ENCODE measurements at places on chromosomes 16 and 17.

- no peak for DNase-seq
Measured at GRCh38 chr16:49782405-49782804, 73.5 kb downstream of the ZNF423 start.

- DNase-seq, result no peak
Measured at GRCh38 chr17:14741491-14741890, 440.6 kb downstream of the HS3ST3B1 start.

GRCh38 chr17:2232244-2232638 is 71.3 kb downstream of the SMG6 start:
- DNase-seq, result no peak

DNA sequence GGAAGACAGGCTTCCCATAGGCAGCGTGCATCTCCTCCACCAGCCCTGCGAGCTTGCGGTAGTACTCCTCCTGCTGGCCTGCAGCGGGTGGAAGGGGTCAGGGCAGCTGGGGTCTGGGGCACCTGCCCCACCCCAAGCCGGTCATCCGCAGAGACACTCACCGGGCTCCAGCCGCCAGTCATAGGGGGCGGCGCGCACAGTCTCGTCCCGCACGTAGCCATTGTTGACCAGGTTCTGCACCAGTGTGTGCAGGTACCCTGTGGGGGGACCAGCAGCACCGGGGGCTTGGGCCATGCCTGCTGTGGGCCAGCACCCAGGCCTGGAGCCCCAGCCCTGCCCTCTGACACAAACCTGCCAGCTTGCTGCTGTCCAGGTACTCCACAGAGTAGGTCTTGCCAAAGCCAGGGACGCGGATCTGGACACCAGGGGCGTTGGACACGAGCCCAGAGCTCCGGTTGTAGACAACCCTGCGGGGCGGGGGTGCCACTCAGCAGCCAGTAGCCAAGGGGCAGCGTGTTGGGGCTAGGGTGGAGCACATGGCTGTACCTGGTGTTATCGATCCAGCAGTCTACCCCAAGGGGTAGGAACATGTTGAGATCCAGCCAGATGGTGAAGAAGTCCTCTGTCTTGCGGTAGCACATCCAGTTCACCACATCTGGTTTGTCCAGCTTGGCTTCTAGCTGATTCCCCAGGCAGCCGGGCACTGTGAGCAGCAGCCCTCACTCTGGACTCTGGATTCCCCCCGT is 1.2 kb downstream of the LCAT start:
- DNase-seq, result no peak

- DNase-seq, result no peak
Measured at GRCh38 chr16:88770461-88771293, 14.3 kb downstream of the PIEZO1 start.

DNA sequence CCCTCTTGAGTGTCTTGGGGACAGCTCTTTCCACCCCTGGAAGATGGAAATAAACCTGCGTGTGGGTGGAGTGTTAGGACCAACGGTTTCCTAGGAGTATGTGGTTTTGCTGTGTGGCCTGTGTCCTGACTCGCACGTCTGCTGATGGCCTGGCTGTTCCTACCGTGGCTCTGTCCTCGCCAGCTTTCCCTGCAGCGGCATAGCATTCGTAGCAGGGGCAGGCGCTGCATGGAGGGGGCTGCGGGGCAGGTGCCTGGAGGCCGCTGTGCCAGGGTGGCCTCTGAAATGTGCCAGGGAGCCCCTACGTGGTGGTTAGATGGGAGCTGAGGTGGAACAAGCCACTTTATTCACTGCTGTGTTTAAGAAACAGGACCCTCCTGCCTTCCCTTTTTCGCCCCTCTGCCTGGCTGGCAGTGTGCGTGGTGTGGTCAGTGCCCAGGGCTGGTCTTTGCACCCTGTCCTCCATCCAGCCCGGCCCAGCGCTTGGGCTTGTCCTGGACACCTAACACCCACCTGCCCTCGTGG is 10.6 kb downstream of the SLC16A3 start:
- DNase-seq, result no peak

DNA sequence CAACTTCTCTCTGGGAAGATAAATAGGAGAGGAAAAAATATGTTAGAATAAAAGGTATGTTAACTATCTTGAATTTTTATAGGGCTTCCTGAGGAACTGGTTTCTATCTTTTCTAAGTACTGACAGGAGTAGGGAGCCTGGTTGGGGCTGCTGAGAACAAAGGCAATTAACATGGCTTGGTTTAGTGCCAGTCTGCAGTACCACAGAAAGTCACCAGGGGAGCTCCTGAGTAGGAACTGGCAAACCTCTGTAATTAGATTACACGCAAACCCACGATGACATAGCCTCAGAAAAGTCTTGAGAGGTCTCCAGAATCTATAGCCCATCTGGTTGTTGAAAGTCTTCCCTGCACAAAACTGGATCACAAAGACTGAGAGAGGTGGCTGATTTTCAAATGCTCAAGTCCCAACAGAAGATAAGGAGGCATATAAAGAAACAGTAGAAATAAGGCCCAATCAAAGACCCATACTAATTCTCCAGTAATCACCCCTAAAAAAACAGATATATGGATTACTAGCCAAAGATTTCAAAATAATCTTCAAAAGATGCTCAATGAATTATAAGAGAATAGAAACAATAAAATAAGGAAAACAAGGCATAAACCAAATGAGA is 11.7 kb upstream of the CNTNAP4 start:
- DNase-seq, result no peak

DNA sequence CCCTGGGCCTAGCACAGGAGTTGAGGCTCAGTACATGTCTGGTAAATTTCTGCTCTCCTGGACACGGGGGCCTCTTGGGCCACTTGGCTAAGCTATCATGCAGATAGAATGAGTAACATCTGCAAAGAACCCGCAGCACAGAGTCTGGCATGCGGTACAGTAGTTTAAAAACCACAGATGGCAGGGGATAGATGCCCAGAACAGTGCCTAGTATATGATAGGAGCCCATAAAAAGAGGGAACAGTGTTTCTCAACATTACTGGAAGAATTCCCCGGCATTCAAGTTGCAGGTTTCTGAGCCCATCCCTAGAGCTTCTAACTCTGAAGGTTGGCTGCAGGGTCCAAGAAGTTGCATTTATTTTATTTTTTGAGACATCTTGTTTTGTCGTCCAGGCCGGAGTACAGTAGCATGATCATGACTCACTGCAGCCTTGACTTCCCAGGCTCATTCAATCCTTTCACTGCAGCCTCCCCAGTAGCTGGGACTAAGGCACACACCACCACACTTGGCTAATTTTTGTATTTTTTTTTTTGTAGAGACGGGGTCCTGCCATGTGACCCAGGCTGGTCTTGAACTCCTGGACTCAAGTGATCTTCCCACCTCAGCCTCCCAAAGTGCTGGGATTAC is 5.8 kb downstream of the CDIPT start:
- no peak for DNase-seq

GRCh38 chr16:56776562-56776961 is 46.6 kb downstream of the NUP93 start:
- no peak for DNase-seq

GRCh38 chr16:1146409-1146808 is 6.5 kb upstream of the CACNA1H start:
- DNase-seq, result no peak

DNA sequence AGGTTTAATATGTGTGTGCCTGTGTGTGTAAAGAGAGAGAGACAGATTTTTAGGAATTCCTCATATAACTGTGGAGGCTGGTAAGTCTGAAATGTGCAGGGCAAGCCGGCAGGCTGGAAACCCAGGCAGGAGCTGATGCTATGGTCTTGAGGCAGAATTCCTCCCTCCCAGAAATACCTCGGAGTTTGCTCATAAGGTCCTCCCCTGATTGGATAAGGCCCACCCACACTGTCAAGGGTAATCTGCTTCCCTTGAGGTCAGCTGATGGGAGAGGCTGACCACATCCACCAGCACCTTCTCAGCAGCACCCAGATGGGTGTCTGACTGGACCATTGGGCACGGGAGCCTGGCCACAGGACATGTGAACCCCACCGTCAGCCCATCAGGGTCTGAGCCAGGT is 42.4 kb downstream of the C16orf95 start:
- DNase-seq, result no peak

DNA sequence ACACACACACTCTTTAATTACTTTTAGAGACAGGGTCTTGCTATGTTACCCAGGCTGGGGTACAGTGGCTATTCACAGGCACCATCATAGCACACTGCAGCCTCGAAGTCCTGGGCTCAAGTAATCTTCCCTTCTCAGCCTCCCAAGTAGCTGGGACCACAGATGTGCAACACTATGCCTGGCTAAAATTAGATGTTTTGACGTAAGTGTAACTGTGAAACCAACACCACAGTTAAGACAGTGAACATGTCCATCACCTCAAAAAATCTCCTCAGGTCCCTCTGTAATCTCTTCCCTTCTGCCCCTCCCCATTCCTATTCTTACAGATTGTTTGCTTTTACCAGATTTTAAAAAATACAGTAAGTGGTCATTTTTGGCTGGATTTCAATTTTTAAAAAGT is 66.7 kb downstream of the RPGRIP1L start:
- DNase-seq, result no peak

- no peak for DNase-seq
Measured at GRCh38 chr17:65496801-65497200, 64.6 kb downstream of the AXIN2 start.

GRCh38 chr17:8921147-8921546 is 44.4 kb downstream of the PIK3R5 start:
- no peak for DNase-seq

GRCh38 chr17:78375401-78376151 is 2.9 kb upstream of the PGS1 start:
- DNase-seq, result no peak

DNA sequence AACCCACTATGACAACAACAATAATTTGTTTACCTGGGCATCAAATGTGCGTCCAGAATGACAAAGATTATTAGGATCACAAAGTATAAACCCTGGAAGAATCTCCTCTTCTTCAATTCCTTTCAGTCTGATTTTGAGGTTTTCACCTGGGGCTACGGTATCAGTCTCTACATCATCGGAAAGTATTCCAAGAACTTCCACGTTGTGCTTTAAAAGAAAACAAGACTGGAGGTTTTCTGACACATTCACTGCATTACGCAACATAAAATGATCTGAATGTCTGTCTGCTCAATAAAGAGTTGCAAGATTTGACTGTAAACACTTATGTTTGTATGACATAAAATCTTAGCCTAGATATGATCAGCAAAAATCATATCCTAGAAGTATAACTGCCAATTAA is 26.0 kb upstream of the RSL1D1 start:
- DNase-seq, result no peak

DNA sequence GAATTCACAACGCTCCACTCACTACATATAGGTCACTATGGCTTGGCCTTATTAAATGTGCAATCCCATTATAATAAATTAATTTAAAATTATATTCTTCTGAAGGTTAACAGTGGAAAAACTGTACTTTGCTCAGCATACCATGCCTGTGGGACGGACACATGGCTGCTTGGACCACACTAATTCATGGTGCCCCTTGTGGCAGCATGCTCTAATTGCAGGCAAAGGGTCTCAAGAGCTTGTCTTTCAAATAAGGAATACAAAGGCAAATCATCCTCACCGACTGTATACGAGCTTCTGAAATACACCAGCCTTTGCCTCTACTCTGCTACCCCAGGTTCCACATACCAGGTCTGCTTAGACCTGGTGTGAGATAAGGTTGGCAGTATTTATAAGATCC is 11.7 kb downstream of the SMPD3 start:
- no peak for DNase-seq

DNA sequence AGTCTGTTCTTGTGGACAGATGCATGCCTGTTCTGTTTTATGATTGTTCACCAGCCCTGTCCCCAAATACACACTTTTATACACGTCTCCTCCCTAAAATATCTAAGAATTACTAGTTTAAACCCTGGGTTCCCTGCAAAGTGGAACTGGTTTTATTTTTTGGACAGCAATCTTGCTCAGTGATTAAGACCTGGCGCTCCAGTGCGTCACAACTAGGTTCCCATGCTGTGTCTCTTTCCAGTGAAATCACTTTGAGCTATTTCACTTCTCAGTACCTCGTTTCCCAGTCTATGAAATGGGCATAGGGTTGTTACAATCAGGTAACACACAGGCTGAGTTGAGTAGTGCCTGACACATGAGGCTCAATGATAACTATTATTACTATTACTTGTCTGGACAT is 1.1 kb downstream of the CEP20 start:
- no peak for DNase-seq

GRCh38 chr17:20122254-20122879 is 113.2 kb downstream of the SPECC1 start:
- DNase-seq, result no peak

GRCh38 chr17:76612977-76613851 is 27.6 kb upstream of the ST6GALNAC2 start:
- DNase-seq, result no peak

DNA sequence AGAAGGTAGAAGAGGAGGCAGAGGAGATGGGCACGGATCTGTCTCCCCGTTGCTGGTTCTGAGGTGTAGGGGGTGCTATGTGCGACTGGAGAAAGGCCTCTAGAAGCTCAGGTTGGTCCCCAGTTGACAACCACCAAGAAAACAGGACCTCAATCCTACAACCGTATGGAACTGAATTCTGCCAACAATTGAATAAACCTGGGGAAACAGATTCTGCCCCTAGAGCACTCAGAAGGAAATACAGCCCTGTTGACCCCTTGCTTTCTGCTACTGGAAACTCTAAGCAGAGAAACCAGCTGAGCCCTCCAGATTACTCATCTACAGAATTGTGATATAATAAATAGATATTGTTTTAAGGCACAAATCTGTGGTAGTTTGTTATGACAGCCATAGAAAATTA is 313.0 kb upstream of the GOT2 start:
- DNase-seq, result no peak

DNA sequence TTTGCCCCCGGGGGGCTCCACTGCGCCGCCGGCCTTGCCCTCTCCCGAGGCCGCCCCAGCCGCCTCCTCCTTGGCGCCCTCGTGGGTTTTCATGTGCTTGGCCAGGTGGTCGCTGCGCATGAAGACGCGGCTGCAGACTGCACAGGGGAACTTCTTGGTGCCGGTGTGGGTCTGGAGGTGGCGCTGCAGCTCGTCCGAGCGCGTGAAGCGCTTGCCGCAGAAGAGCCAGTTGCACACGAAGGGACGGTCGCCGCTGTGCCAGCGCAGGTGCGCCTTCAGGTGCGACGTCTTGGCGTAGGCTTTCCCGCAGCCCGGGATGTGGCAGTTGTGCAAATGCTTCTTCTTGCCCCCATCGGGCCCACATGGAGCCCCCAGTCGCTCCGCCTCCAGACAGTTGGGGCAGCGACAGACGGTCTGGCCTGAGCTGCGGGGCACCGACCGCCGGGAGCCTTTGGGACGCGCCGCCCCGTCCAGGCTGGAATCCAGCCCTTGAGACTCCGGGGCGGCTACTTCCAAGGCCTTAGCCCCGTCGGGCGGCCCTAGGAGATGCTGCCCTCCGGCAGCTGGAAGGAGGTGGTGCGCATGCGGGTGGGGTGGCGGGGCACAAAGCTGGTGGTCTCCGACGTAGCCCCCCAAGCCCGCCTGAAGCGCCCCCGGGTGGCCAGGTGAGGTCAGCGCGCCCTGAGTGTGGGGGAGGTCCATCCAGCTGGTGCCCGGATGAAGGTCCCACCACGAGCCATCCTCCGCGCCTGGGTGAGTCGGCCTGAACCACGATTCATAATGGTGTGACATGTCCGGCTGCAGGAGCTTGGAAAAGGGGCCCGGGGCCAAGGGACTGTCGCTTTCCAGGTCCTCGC is 3.4 kb downstream of the SP6 start:
- DNase-seq, result no peak

- DNase-seq, result no peak
Measured at GRCh38 chr16:14240964-14241363, 169.8 kb downstream of the MRTFB start.

GRCh38 chr16:80009971-80010659 is 409.6 kb upstream of the MAF start:
- no peak for DNase-seq

GRCh38 chr17:13421581-13422130 is 180.1 kb downstream of the HS3ST3A1 start:
- DNase-seq, result no peak

All from cortex of kidney (tissue), 1 donor.